ENCODE measurements at places on chromosomes 2 and 18.

DNA sequence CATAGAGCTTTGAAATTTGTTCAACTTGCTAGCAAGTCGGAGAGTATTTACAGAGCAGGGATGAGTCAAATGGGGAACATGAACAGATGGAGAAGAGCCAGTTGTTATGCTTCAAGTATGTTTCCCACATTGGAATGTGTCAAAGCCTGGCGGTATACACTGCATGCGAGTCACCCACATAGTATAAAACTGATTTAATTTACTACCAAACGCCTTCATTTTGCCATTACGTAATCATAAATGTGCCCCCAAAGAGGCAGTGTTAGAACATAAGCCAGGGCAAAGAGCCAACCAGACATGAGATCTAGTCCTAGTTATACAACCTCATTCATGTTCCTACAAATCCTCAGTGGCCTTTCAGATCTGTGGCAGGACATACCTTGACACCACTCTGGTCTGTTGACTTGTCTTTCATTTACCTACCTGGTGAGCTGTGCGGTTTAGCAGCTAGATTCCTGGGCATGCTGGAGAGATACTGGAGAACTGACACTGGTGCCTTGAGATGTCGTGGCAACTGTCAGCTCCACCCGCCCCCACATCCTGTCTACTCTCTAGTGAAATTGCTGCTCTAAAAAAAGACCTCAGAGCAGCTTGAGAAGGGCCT lies 21.7 kb upstream of the NRP2 start:
- no peak for DNase-seq

DNA sequence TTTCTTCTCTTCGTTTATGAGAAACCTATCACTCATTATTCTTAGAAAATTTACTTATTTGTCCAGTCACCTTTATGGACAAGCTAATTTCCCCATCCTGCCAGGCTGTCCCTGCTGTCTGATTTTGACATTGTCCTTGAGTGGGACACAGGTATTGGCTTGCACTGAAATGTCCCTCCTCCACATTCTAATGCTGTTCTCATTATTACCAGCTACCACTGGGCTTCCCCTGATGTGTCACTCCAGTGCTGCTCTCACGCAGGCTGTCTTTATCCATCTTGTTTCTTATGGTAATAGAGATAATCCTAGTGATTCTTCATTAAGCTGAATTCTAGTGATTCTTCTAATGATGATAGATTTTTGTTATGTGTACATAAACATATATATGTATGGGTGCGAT lies 48.1 kb upstream of the RBMS1 start:
- no peak for DNase-seq

- DNase-seq = no peak
Observed at GRCh38 chr2:174263997-174264396, 15.7 kb upstream of the OLA1 start.

GRCh38 chr2:39114771-39115170 lies 6.1 kb downstream of the SOS1 start:
- no peak for DNase-seq

- no peak for DNase-seq
Observed at GRCh38 chr2:240701736-240702639, 10.3 kb downstream of the AQP12A start.

DNA sequence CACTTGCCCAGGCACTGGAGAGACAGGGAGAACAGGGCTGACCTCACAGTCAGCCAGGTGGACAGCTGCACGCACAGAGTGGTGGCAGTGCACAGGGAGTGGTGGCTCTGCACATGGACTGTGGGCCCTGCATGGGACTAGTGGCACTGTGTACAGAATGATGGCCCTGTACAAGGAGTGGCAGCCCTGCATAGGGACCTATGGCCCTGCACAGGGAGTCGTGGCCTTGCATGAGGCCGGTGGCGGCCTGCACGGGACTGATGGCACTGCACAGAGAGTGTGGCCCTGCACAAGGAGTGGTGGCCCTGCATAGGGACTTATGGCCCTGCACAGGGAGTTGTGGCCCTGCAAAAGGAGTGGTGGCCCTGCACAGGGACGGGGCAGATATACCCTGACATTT lies 19.1 kb upstream of the STEAP3 start:
- DNase-seq = no peak
